ENCODE measurements at places on chromosomes 11 and 22.

GRCh38 chr11:86346513-86346912 lies 28.2 kb upstream of the CCDC81 start:
- DNase-seq = peak; percentile 13

- no peak for DNase-seq
These were observed 68.4 kb downstream of the LARGE1 start for GRCh38 chr22:33851821-33852384.

DNA sequence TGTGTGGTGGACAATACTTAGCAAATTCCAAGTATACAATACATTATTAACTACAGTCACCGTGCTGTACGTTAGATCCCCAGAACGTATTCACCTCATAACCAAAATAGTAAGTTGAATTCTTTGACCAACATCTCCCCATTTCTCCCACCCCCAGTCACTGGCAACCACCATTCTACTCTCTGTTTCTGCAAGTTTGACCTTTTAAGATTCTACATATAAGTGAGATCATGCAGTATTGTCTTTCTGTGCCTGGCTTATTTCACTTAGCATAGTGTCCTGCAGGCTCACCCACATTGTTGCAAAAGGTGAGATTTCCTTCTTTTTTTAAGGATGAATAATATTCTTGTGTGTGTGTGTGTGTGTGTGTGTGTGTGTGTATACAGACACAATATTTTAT lies 59.1 kb downstream of the IRAG1 start:
- no peak for DNase-seq

DNA sequence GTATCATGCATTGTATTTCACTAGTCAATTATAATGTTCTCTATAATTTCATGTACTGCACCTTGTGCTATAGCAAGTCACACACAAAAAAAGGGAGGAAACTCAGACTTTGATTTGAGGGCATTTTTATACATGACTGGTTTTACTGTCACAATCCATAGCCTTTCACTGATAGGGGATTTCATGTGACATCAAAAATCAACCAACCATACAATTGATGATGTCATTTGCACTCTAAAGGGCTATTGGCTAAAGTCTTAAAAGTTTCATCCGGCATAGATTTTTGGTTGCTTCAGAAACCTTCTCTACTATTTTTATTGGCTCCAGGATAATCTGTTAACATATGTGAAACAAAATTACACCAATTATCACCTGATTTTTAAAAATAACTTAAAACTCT lies 237.8 kb downstream of the DCDC1 start:
- DNase-seq = no peak

GRCh38 chr11:10693509-10694081 lies at the start of gene IRAG1:
IRAG1 (minus strand) TSS chr11:10693755; CDS start chr11:10693602, 153 bp downstream.
- no peak for DNase-seq

GRCh38 chr11:535210-535518 lies 212 bp downstream of the HRAS start:
- no peak for DNase-seq

DNA sequence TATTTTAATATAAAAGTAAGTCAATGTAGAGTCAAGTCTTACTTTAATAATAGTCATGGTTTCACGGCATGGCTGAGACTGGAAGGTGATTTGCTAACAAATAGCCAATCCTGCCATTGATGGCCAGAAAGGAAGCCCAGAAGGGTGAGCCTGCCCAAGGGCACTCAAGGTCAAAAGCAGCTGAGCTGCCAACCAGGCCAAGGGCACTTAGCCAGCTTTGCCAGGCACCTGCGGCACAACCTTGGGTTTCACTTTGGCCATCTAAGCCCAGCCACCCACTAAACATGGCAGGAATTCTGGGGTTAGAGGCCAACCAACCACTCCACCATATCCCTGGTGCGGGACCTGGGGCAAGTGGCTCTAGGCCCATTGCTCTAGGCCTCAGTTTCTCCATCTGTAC lies 4.2 kb downstream of the LHFPL7 start:
- no peak for DNase-seq

DNA sequence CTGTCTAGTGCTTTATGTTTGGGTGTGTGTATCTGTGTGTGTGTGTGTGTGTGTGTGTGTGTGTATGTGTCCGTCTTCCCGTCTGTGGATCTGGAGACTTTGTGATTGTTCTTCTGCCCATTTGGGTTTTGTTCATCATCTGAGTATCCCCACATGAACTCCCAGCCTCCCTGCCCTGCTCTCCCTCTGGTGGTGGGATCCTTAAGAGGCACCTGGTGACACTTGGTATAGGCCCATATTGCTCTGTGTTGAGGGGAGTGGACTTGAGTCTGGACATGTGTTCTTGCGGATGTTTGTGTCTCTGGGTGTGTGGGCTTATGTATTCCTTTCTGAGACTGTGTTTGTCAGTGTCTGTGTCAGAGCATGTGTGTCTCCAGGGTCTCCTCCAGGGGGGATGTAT lies 15.3 kb downstream of the RCOR2 start:
- DNase-seq = no peak

DNA sequence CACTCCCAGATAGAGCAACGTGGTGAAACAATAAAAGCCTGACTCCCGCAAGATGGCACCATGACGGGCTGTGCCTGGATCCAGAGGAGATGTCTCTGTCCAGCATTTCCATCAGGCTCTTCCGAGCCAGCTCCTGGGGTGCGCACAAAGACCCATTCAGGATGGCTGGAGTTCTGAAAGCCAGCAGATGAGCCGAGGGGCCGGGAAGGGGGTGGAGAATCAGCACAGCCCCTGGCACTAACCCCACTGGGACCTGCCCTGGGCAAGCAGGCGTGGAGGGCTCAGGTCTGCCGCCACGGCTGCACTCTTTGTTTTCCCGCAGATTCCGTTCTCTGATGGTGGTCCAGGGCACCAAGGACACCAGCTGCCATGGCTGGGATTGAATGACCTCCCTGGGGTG lies 97.2 kb upstream of the BLID start:
- no peak for DNase-seq

DNA sequence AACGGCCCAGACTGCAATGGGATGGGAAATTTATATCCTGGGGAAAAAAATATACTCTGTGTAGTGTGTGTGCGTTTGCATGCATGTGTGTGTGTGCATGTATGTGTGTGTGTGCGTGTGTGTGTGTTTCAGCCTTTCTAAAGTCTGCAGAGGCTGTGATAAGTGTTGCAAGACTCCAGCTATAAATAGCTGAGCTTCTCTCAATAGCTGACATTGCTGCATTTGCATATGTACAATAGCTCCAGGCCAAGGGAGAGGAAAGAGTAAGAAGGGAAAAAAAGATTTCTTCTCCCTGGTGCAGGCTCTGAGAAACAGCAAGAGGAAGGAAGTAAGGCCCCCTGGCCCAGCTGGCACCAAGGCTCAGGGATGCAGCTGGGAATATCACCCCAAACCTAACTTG lies 483.0 kb downstream of the MN1 start:
- DNase-seq = peak; percentile 37

GRCh38 chr11:133929401-133930052 lies 27.2 kb downstream of the IGSF9B start:
- no peak for DNase-seq

DNA sequence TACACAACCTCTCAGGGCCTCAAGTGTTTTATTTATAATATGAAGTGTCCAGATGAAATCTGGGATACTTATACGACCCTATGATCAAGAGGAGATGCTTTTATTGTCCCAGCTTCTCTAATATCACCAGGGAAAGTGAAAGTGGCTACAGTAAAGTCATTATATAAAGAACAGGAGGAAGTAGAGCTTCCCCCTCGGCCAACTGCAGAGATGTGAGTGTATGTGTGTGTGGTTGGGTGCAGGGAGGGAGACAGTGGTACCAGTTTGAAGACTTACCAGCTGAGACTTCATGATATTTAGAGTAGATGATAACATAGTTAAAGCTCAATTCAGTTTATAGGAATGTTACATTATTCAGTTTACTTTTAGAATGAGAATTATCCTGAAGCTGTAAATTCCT lies 373.6 kb upstream of the DDI1 start:
- DNase-seq = peak; percentile 48

DNA sequence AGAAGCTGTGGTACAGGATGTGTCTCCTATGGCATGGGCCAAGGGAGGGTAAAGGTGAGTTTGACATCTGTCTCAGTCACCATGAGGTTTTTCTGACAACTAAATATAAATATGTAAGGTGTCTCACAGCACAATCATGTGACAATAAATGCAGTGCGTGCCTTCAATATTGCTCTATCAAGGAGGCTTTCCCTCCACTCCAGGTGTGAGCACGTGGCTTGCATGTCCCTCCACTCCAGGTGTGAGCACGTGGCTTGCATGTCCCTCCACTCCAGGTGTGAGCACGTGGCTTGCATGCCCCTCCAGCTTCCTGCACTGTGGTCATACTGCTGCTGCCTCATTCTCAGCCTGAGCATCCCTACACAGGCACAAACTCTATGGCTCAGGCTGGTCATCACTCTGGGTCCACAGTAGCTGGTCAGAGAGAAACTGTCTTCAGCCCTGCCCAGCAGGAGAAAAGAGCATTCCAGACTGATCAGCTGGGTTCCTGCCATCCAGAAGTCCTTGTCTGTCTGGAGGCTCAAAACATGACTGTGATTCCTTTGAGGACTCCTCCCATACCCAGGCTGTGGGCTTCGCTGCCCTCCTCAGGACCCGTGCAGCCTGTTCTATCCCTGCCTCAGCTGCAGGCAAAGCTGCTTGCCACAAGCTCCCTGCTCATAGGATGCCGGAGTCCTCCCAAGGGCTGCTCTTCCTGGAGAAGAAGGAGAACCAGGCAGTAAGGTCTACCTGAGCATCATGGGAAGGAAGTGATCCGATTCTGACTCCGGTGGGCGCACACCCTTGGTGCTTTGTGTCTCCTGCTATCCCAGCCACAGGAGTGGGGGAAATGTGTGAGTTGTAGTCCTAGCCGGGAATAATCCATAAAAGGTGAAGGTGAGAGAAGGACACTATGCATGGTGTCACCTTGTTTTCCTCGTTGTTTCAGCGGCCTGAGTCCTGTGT lies 33.4 kb upstream of the VPREB1 start:
- DNase-seq = no peak

DNA sequence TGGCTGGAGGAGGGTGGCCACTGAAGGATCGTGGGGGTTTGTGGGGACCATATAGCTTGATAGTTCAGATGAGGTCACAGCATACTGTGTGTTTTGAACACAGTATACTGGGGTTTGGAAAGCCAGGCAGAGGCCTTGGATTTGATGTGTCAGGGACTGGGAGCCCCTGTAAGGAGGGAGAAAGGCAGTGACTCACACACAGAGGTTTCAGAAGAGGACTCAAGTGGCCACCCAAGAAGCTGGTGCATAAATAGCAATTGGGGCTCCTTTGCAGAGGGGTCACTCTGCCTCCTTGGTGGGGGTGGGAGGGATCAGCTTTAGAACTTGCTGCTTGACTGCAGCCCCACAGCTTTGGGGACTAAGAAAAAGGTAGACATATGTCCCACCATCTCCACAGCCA lies 39.3 kb downstream of the SLC5A1 start:
- no peak for DNase-seq

GRCh38 chr22:42544686-42545085 lies 9.1 kb upstream of the SERHL2 start:
- no peak for DNase-seq

DNA sequence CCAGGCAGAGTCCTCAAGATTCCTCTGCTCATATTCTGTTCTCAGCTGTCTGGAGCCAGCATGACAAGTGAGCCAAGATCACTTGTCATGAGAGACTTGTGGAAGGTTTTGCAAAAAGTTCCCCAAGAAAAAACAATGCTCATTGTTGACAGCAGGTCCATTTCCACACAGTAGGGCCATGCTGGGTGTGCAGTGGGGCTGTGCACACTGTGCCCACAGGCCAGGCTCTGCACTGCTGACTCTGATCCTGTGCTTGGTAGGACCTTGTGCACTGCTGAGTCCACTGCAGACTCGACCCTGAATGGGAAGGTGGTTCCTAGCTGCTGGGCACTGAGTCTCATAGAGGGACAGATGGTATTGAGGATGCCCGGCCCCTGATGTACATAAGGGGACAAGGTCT lies 33.9 kb upstream of the IGLL5 start:
- no peak for DNase-seq

DNA sequence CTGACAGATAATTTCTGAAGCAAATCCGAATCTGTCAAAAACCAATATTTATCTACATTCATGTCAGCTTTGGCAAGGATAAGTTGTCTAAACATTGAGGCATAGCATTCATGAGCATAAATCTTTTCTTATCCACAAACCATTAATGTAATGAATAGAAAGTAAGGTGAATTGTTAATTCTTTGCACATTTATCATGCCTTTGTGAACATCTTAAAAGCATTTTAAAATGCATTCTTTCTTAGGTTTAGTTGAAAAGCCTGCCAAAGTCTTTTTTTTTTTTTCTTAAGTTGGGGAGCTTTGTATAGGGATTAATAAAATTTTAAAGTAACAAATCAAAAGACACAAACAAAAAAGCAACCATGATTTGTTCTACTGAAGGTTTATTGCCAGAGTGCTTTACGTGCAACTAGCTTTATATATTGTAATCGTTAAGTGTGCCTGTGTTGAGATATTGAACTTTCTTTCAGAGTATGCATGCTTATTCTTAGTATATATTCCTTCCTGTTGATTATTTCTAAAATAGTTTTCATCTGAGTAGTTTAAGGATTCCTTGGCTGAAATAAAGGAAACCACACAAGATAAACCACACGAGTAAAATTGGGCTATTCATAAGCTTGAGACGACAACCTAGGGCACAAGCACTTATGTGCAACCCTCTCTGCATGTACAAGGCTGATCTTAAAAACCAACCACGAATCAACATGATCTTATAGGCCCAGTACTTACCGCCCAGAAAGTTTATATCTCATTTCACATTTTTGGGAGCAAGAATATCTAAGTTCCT lies 1110.9 kb upstream of the CNTN5 start:
- no peak for DNase-seq

Measured in suppressor macrophage treated with lipopolysaccharide for 1 hour (primary cell).